ENCODE measurements at places on chromosomes 3 and 15.

- DNase-seq = no peak
Measured at GRCh38 chr3:127061641-127062040, 78.7 kb downstream of the PLXNA1 start.

- DNase-seq = peak; percentile 85
Measured at GRCh38 chr3:194089357-194090177, 46.4 kb upstream of the HES1 start.

GRCh38 chr3:66255865-66256264, 35.1 kb downstream of the SLC25A26 start:
- no peak for DNase-seq

GRCh38 chr15:33903661-33904060, 64.6 kb upstream of the CHRM5 start:
- no peak for DNase-seq

- no peak for DNase-seq
Measured at GRCh38 chr15:41501931-41502794, 8.5 kb downstream of the ITPKA start.

GRCh38 chr3:69306239-69307185, 79.4 kb downstream of the FRMD4B start:
- DNase-seq = peak; percentile 68

All from psoas muscle (tissue), 8 donors.